Gastrocnemius medialis (tissue), 4 donors: ENCODE measurements at places on chromosomes 4 and X. TPM values are rescaled to one million over a fixed set of nuclear protein-coding genes. Genes with fewer than 3 reads are reported as not detected.

The GRIA3 gene
- 0.09 TPM for total RNA-seq

The SLC9B1 gene
- not detected for total RNA-seq

The SASH3 gene
- 2.2 TPM for total RNA-seq

GRCh38 chr4:88630756-88631155 is 38.5 kb downstream of the HERC3 start:
- peaks cover 18% of the 10 kb centered on the region for H3K4me1 ChIP-seq
- no peak overlapping the region for H3K4me3 ChIP-seq
- H3K27ac ChIP-seq = no peak overlapping the region
- H3K36me3 ChIP-seq = no peaks in the 10 kb centered on the region
- no peak for DNase-seq

DNA sequence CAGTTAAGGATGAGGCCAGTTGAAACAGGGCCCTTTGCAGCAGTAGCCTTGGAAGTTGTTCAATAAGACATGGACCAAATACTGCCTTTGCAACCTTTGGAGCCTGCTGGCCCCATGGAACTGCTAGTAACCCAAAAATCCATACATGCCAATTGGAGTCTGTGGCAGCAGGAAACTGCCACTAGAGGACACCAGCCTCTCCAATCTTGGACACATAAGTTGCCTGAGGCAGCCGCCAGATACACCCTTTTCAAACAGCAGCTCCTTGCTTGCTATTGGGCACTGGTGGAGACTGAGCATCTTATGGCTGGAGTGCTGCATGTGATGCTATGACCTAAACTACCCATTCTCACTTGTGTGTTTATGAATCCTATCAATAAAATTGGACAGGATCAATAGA is 14.8 kb upstream of the LAP3 start:
- no peak overlapping the region for H3K4me3 ChIP-seq
- no peaks in the 10 kb centered on the region for H3K4me1 ChIP-seq
- H3K36me3 ChIP-seq = no peaks in the 10 kb centered on the region
- no peaks in the 10 kb centered on the region for H3K27me3 ChIP-seq
- DNase-seq = no peak
- no peak overlapping the region for H3K27ac ChIP-seq
